ENCODE measurements at places on chromosomes 5 and 9.

DNA sequence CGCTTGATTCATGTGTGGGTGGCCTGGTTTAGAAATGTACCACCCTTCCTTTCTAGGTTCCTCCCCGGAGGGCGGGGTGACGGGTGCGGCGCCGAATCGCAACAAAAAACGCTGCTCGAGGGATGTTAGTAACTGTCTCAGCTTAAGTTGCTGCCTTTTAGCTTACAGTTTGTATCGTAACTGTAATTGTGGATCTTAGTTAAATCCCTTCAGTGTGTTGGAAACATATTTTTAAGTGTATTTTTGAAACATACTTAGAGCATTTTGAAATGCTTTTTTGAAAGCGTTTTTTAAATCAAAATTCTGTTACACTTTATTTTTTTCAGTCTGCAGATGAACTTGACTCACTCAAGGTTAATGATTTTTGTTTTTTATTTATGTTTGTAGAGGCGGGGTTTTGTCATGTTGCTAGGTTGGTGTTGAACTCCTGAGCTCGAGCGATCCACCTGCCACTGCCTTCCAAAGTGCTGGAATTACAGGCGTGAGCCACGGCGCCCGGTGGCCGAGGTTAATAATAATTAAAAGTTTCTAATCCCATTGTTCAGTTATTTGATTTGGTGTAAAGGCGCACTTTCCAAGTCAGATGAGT, 997 bp upstream of the CHD1 start:
- DNase-seq, result no peak

- no peak for DNase-seq
These were observed 26.7 kb downstream of the F2R start for GRCh38 chr5:76742583-76742982.

DNA sequence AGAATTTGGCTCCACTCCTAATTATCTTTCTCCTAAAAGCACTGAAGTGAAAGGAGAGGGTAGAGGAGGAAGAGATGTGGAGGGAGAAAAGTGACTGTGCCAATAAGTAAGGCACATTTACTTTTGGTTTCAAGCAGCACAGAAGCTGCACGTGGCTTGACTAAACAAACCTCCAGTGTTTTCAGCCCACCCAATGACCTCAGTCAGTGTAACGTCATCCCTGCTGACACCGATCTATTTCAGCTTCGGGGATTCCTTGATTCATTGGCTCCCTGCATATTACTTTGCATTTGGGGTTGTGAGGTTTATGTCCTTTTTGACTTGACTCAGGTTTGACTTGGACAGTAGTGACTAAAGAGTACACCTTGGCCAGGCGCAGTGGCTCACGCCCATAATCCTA, 35.6 kb upstream of the NIM1K start:
- DNase-seq, result no peak

- no peak for DNase-seq
These were observed 178.3 kb downstream of the HSPA4 start for GRCh38 chr5:133229931-133230664.

DNA sequence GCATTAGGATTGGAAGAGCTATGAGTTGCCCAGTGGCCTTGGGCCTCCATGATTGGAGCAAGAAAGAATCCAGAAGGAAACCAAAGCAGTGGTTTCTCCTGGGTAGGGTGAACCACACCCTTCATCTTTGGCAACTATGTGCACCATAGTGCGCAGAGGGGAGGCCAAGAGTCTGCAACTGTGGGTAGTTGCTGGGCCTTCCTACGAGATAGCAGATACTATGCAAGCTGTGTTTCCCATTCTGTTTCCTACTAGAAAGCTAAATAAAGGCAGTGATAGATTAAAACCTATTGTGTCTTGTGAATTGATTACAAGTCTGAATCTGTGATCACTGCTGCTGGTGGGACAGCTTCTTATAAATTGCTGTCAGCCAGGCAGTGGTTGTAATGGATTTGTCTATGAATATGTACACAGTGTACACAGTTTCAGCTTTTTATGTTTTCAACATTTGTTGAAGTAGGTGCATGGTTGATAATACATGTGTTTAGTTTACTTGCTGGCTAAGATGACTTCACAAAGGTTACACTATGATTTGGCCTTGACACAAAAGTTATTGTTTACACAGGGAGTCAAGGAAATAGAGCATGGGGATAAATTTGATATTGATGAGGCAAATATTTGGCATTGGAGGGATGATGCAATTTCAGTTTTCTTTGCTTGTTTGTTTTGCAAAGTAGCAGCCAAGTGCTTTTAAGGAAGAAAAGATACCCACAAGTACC, 23.7 kb upstream of the PDE8B start:
- DNase-seq, result no peak

DNA sequence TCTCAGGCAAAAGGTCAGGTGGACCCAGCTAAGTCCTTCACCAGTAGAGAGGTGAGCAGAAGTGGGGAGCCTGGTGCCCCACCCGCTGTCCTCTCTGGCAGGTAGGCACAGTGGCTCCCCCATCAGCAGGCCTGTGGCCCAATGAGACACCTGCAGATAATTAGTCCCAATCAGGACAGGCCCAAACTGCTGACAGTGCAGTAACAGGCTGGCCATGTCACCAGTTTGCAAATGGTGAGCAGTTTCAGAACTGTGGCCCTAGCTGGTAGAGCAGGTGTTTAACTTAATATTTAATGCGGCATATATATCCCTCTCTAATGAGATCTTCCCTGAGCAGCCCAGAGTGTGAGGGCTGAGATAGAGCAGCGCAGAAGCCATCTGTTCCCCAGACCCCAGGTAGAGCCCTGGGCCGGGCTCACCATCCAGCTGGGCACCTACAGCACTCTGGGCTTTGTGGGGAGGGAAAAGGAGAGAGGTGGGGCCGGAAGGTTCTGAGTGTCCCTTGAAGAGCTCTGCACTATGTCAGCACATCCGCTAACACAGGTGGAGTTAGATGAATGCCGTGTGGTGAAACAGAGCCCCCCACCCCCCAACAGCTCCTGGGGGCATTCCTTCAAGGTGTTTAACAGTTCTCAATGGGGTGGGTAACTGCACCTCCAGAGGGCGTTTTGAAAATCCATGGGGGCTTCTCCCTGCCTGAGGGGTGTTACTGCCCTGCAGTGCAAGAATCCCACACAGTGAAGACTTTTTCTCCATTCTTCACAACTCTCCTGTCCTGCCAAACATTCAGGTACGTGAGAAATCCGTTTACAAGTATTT, 120.5 kb downstream of the PAX5 start:
- DNase-seq, result no peak

- no peak for DNase-seq
These were observed 29.8 kb downstream of the C5orf22 start for GRCh38 chr5:31561946-31562345.

- DNase-seq, result no peak
These were observed 13.1 kb downstream of the PALM2AKAP2 start for GRCh38 chr9:109792951-109793546.

- no peak for DNase-seq
These were observed 183.8 kb upstream of the ITGA1 start for GRCh38 chr5:52603778-52604554.

DNA sequence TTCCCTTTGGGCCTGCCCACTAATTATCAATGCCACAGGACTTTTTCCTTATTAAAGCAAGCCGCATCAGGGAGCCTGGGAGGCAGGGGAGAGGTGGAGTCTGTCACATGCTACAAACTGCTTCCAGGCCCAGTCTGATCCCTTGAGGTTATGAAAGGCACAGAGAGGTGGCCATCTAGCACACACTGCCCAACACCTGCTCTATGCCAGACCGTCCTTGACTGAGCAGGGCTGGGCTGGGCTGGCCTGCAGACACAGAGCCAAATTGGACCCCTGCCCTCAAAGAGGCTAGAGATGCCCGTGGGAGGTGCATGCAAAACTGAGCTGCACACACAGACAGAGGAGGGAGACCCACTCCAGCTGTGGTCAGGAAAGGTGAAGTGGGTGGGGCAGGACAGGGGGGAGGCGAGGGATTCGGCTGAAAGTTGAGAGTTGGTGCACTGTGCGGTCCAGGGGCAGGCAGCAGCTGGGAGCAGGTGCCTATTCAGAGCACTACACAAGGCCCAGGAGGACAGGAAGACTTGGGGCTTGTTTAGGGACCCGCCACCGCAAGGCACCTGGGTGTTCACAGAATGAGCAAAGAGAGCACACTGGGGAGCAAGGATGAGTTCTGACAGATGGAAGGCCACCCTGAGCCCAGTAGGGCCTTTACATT, 36.4 kb upstream of the TCF7 start:
- no peak for DNase-seq
